Stimulated activated naive CD4-positive, alpha-beta T cell treated with Interleukin-2 at 50 U/mL for 16 hours (primary cell): ENCODE measurements at places on chromosomes 4 and X.

DNA sequence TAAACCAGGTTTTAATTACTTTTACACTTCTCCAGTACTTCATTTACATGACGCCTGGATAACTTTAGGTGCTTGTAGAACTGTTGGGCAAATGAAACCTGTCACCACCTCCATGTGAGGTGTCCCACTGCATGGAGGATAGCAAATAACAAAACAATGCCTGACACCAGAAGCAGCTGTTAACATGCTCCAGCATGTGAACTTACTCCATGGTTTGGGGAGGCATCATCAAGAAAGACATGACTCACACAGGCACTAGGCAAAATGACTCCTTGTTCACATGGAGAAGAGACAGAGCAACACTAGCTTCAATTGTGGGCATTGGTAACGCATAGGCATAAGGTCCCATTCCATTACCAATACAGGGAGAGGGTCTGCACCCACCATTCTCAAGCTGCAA, 198.1 kb upstream of the F9 start:
- DNase-seq, result no peak

- DNase-seq, result peak; percentile 58
Measured at GRCh38 chrX:72131317-72132294, at the start of gene RTL5. Gene RTL5, minus strand, starts transcription at chrX:72131915.

GRCh38 chr4:11881947-11882346, 453.3 kb upstream of the HS3ST1 start:
- DNase-seq, result no peak

DNA sequence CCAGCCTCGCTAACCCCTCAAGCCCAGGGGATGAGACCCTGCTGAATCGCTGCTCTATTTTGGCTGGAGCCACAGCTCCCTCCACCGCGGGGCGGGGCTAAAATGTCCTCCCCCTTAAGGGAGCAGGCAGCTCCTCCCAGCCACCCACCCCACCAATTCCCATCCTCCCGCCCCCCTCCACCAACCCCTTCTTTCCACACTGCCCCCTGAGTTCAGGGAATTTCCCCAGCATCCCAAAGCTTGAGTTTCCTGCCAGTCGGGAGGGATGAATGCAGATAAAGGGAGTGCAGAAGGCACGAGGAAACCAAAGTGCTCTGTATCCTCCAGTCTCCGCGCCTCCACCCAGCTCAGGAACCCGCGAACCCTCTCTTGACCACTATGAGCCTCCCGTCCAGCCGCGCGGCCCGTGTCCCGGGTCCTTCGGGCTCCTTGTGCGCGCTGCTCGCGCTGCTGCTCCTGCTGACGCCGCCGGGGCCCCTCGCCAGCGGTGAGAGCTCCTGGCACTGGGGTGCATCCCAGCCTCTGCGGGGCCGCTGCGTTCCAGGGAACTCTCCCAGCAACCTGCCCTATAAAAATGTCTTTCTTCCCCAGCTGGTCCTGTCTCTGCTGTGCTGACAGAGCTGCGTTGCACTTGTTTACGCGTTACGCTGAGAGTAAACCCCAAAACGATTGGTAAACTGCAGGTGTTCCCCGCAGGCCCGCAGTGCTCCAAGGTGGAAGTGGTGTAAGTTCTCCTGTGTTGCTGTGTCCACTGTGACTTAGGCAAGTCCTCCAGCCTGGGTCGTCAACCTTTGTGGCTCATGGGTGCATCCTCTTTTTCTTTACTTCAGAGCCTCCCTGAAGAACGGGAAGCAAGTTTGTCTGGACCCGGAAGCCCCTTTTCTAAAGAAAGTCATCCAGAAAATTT, at the start of gene CXCL6:
Gene CXCL6 (plus strand): TSS at position 306 of the 907 bp plus-strand sequence. CDS start 73 bp downstream, at position 379.
- no peak for DNase-seq

- no peak for DNase-seq
Measured at GRCh38 chr4:138727731-138728130, 287.9 kb upstream of the NOCT start.

GRCh38 chr4:13493793-13494192, 9.7 kb upstream of the RAB28 start:
- no peak for DNase-seq

DNA sequence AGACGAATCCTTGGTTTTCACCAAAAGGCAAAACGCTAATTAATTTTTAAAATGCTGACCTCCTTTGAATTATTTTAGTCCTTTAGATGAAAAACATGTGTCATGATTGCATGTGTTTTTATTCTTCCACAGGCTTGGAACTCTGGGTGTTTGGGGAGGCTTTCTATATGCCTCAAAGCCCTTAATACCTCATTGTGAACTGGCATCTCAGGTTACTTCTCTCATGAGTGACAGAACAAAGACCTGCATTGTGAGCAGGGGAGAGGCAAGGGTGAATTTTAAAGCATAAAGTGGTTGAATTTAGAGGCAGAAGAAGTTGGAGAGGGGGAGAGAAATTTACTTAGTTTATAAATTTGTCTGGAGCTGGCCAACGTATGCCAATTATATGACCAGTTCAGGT, 119.5 kb downstream of the ARSF start:
- no peak for DNase-seq

- DNase-seq, result no peak
Measured at GRCh38 chr4:139762720-139763119, 97.1 kb downstream of the MGST2 start.

DNA sequence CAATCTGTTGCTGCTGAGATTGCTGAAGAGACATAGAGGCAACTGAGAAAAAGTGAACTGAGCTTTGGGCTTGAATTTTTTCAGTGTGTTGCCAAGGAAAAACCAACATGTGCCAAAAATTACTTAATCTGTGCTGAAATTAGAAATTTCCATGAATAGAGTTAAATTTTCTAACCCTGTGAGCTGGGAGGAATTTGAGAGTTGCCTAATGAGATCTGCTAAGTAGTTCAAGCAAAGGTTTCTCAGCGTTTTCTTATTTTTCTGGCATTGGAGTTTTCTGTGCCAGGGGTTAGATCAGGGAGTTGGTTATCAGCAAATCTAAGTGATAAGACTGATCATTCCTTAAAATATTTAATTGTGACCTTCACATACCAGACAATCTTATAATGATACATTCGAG, 457.5 kb upstream of the GNPDA2 start:
- DNase-seq, result no peak

GRCh38 chr4:15373363-15373762, 54.5 kb upstream of the C1QTNF7 start:
- no peak for DNase-seq

GRCh38 chrX:19705196-19705769, 182.1 kb downstream of the SH3KBP1 start:
- DNase-seq, result no peak

- DNase-seq, result no peak
Measured at GRCh38 chr4:7944599-7945220, 5.0 kb upstream of the AFAP1 start.

- DNase-seq, result no peak
Measured at GRCh38 chr4:41661442-41662076, 87.0 kb downstream of the PHOX2B start.

DNA sequence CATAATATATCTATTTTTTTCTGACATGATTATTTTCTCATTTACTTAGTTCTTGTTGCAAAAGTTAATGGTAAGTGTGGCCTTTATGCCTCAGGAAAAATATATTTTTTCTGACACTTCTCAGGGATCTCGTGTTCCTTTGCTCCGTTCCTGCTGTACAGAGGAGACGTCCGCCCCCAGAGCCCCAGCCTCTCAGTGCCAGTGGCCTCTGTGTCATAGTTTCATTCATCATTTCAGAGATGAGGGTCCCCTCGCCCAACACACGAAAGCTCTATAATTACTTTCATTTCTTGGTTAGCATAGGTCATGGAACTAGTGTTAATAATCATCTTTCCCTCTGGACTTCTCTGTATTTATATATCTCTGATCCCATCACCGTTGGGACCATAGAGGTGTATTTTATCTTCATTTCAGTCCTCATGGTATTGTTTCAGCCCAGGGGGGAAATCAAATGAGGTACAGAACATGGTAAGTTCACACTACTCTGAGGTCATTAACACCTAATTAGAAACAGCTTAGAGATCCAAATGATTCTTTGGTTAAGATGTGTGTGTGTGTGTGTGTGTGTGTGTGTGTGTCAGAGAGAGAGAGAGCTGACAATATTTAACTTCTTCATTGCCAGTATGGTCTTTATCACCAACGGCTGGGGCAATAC, 631.1 kb upstream of the TENM3 start:
- DNase-seq, result no peak

DNA sequence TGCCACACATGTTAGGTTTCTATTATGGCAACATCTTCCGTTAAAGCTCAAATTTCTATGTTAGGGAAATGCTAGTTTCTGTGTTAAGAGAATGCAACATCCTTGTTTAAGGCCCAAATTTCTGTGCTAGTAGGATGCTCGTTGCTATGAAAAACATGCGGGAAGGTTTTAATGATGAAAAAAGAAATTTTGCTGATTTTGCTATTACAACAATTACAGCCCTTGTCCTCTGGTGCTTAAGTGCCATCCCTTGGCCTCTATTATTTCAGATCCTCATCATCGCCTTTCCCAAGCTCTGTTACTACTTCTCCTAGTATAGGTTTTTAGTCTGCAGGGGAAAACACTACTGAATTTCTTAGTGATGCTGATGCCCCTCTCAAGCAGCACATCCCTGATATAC, 412.6 kb upstream of the NDST3 start:
- no peak for DNase-seq

DNA sequence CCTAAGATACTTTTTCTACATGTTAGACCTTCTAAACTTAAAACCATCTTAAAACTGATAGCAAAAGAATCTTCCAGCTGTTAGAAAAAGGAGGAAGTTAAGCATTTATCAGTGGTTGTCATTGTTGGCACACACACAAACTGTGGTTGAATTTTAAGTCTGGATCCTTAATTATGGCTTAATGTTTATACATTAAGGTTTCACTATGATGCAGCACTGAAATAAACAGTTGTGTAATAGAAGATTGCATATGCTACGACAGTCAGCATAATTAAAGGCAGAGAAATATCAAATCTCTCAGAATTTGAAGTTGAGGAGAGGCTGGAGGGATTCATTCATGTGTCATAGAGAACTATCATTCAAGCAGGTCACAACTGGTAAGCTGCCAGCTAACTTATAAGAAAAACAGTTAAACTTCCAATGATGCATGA, 32.3 kb downstream of the ADGRA3 start:
- no peak for DNase-seq

- DNase-seq, result no peak
Measured at GRCh38 chr4:151291485-151291884, 14.5 kb downstream of the PRSS48 start.

DNA sequence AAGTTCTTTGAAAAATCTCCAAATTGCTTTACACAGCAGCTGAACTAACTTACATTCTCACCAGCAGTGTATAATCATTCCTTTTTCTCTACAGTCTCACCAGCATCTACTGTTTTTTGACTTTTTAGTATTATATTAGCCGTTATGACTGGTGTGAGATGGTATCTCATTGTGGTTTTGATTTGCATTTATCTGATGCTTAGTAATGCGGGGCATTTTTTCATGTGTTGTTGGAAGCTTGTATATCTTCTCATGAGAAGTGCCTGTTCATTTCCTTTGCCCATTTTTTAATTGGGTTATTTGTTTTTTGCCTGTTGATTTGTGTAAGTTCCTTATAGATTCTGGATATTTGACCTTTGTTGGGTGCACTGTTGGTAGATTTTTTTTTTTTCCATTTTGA, 931.7 kb downstream of the CENPC start:
- no peak for DNase-seq

GRCh38 chr4:67934628-67935027, 28.7 kb downstream of the TMPRSS11A start:
- DNase-seq, result no peak

DNA sequence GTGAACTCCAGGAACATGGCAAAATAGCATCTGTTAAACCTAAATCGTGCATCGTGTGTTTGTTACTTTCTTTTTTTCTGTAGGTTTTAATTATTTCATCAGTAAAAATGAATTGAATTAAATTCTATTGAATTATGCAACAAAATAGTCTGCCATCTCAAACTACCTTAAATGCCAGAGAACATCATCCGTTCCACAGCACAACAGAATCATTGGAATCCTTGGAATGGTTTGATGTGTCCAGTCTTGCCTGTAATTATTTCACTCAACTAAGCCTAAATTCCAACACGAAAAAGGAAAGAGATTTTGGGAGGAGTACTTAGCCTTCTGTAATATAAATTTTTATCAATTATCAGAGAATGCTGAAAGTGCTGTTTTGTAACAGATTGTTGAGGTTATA, 17.1 kb upstream of the SLC7A11 start:
- no peak for DNase-seq

- no peak for DNase-seq
Measured at GRCh38 chrX:115549008-115549407, 12.0 kb upstream of the PLS3 start.

DNA sequence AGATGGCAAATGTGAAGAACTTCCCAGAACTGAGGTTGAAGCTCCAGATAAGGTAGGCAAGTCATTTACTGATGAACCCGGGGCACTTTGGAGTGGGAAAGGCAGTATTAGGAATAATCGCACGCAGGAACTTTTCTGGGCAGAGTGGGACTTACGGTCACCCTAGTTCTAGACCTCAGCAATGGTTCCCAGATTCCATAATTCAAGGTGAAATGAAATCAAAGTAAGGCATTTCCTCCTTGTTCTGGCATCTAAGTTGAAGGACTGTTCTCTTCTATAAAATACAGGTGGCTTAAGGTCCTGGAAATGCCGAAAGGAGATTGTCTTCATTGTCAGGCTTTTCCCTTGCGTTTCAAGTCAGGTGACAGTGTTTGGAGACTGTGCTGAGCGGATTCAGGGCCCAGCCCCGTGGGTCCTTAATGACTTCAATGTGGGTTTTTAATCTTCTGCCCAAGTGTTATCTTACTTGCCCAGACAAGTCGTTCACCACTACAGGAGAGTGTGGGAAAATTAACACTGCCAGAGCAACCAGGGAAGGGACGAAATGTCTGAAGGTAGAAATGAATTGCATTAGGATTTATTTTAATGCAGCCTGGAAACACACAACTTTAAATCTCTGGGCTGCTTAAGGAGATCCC, 52.1 kb upstream of the STOX2 start:
- no peak for DNase-seq

- DNase-seq, result no peak
Measured at GRCh38 chr4:78687818-78688217, 88.3 kb upstream of the BMP2K start.

- DNase-seq, result no peak
Measured at GRCh38 chr4:19051831-19052230, 1030.3 kb upstream of the LCORL start.

DNA sequence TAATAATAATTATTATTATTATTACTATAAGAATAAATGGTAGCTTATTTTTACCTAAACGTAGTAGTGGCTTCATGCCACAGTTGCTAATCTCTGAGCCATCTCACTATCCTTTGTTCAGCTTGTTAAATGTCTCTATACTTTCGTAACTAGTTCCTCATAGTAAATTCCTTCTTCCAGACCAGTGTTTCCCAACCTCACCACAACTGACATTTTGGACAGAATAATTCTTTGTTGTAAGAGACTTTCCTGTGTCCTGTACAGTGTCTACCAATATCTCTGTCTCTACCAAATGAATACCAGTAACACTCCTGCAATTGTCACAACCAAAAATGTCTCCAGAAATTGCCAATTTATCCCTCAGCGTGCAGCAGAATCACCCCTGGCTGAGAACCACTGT, 1040.9 kb downstream of the DMD start:
- no peak for DNase-seq
